HT1080 (cell line): ENCODE measurements at places on chromosomes 2 and 18.

GRCh38 chr2:120464448-120464931, 118.6 kb downstream of the INHBB start:
- peak; percentile 18 for DNase-seq

- DNase-seq = peak; percentile 47
Measured at GRCh38 chr2:18883616-18884456, 294.5 kb upstream of the NT5C1B start.

- no peak for DNase-seq
Measured at GRCh38 chr18:63492851-63493250, 16.1 kb downstream of the SERPINB5 start.

DNA sequence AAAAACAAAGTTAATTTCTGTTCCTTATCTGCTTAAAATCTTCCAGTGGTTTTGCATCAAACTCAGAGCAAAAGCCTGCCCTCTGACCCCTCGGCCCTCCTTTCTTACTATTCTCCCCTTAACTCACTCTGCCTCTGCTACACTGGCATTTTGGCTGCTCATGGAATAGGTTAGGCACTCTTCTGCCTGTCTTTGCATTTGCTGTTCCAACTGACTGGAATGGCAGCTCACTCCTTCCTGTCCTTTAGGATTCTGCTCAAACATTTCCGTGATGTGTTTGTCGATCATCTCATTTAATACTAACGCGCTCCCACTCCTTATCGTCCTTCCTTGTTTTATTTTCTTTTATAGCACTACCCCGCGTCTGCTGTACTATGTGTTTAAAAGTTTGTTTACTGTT, 815 bp downstream of the CEBPZ start:
- peak; percentile 7 for DNase-seq

- DNase-seq = no peak
Measured at GRCh38 chr2:165563468-165564225, 94.1 kb downstream of the CSRNP3 start.

- peak; percentile 43 for DNase-seq
Measured at GRCh38 chr2:113257516-113258264, 21.0 kb downstream of the PAX8 start.

DNA sequence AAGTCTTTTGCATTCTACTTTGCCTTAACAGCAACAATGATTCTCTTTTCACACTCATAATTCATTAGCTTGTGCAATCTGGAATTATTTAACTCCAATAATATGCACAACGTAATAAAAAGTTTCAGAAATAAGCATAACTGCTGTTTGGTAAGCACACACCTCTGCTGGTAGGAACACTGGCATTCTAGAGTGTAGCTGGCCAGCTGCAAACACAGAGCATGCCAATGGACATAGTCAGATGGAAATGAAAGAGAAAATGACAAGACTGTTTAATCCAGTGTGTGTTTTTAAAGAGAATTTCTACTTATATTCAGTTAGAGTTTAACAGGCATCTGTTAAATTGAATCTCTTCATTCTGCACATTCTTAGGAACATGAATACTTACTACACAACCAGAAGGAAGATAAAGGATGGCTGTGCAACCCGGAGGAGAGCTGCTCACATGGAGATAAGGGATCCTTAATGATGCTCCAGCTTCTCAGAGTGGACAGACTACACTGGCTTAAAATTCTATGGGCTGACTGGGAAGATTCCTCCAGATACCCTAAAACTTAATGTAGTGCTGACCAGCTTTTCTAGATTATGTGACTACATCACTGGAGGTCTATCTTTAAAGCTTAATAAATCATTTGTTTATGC, 94.6 kb upstream of the CHAC2 start:
- DNase-seq = no peak

GRCh38 chr2:152676461-152676860, 40.8 kb downstream of the PRPF40A start:
- DNase-seq = no peak

GRCh38 chr2:120617055-120617454, 118.6 kb upstream of the GLI2 start:
- no peak for DNase-seq

DNA sequence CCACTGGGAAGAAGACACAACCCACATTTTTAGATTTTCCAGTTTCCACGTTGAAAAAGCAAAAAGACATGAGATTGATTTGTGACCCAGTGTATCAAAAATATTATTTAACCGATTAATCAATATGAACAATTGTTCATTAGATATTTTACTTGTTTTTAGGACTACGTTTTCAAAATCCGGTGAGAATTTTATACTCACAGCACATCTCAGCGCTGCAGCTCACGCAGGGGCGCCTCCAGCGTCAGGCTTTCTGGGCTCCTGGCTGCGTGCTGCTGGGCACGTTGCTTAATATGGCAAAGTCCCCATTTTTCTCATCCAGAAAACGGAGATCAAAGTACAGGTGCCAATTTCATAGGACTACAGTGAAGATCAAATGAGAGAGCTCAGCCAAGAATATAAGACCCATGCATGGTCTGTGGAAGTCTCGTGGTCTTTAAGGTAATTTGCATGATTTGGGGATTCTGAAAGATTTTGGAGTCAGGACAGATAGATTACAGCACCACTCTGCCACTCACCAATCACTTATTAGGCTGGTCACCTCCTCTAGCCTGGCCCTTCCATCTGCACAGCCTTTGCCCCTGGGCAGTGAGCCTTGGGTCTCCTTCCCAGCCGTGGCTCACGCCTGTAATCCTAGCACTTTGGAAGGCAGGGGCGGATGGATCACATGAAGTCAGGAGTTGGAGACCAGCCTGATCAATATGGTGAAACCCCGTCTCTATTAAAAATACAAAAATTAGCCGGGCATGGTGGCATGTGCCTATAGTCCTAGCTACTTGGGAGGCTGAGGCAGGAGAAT, 36.2 kb downstream of the PTPN18 start:
- DNase-seq = no peak
